GM03348 (cell line): ENCODE measurements at places on chromosomes 5 and 9.

DNA sequence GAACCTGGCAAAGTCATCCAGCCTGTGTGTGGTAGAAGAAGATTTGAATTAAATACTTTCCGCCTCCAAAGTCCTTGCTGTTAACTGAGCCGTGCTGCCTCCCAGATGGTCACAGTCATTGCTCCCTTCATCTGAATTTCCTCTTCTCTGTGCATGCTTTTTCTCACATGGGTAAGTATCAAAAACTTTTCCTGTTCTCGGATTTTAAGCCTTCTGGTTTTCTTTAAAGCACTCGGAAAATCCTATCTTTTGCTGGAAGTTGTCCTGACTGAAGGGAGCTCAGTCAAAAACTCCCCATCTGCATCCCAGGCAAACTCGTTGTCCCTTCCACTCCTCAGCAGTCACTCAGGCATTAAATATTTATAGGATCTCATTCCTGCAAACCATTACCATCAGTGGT, 290.0 kb upstream of the PIK3R1 start:
- no peak for DNase-seq

- no peak for DNase-seq
These were observed 1314.1 kb upstream of the C9orf72 start for GRCh38 chr9:28887188-28887884.

DNA sequence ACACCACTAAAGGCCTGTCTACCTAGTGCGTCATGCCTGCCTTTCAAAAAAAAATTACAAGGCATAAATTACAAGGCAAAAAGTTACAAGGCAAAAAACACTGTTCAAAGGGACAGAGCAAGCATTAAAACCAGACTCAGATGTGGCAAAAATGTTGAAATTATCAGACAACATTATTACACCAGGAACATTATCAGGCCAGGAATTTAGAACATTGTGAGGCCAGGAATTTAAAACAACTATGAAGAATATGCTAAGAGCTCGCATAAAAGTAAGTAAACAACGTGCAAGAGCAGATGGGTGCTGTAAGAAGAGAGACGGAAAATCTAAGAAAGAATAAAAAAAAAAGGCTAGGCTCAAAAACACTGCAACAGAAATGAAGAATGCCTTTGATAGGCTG, 18.2 kb upstream of the MLANA start:
- DNase-seq: no peak

DNA sequence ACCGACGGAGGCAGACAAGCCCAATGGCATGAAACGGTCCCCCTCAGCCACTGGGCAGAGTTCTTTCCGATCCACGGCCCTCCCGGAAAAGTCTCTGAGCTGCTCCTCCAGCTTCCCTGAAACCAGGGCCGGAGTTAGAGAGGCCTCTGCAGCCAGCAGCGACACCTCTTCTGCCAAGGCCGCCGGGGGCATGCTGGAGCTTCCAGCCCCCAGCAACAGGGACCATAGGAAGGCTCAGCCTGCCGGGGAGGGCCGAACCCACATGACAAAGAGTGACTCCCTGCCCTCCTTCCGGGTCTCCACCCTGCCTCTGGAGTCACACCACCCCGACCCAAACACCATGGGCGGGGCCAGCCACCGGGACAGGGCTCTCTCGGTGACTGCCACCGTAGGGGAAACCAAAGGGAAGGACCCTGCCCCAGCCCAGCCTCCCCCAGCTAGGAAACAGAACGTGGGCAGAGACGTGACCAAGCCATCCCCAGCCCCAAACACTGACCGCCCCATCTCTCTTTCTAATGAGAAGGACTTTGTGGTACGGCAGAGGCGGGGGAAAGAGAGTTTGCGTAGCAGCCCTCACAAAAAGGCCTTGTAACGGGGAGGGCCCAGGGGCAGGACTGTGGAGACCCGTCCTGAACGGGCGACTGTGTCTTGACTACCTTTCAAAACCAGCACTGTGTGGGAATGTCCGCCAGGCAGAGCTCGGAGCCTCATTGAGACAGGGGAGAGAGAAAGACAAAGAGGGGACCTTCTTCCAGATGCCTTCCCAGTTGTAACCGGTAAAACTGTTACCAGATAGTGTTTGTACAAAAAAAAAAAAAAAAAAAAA, 29.9 kb downstream of the CD180 start:
- DNase-seq: no peak

- no peak for DNase-seq
These were observed 150.7 kb upstream of the RASA1 start for GRCh38 chr5:87116825-87117512.

DNA sequence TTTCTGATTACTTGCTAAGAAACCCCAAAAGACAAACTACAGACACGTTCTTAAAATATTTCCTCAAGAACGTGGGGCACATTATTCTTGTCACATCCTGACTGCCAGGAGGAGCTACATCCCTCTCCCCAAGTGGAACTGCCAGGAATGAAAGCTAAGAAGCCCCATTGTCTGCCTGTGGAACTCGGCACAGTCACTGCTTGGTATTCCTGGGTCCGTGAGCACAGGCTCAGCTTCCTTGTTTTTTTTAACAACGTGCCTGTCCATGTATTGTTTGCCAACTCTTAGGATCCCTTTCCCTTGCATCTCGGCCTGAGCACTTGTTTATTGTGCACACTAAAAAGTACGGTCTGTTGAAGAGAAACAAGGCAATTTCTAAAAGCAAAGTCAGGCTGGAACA, 47.0 kb upstream of the SELENOP start:
- DNase-seq: no peak

DNA sequence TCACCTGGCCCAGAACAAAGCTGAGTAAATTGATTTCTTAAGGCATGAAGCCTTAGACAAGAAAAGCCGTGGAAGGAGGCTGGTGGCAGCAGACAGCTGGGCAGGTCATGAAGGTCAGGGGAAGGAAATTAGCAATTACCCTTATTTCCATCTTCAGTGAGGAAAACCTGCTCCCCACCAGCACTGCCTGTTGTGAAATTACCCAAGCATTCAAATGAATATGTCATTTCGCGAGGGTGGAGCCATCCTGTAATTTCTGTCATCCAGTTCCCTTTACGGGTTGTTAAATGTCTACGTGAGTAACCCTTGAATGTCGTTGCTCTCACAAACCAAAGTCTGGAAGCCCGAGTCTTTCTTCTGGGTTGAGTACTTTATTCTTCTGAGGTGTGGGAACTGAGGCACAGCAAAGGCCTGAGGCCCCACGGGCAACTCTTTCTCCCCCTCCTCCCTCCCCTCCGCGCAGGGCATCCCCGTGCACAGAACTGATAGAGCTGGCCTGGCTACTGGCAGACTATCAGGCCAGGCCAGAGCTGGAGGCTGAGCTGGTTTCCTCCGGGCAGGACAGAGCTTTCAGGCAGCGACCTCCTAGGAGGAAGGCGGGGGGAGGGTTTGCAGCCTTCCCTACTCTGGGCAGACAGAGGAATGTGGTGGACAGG, 22.0 kb upstream of the AK3 start:
- no peak for DNase-seq

DNA sequence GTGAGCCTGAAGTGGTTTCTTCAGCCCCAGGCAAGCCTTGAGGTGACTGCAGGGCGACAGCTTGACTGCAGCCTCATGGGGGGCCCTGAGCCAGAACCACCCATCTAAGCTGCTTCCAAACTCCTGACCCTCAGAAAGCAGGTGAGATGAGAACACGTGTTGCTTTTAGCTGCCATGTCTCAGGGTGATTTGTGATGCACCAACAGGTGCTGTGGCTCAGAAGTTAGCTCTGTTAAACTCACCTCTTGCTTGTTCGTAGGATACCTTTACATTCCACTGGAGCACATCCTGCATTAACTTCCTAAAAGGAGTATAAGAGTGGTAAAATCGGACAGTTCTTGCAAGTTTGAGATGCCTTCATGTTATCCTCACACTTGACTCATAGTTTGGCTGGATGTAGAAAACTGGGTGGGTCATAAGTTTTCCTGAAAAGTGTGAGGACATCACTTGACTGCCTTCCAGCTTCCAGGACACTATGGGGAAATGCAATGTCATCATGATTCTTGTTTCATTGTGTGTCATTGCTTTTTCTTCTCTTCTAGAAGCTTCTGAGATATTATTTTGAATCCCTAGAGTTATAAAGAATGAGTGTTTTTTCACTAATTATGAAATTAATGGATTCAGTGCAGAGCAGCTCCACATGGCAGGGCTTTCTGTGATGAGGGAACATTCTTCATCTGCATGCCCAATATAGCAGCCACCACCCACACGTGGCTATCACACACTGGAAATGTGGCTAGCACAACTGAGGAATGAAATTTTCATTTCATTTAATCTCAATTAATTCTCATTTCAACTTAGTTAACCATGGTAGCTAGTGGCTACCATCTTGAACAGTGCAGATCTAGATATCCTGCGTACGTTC, 92.3 kb downstream of the HSD17B3 start:
- DNase-seq: peak; percentile 84

DNA sequence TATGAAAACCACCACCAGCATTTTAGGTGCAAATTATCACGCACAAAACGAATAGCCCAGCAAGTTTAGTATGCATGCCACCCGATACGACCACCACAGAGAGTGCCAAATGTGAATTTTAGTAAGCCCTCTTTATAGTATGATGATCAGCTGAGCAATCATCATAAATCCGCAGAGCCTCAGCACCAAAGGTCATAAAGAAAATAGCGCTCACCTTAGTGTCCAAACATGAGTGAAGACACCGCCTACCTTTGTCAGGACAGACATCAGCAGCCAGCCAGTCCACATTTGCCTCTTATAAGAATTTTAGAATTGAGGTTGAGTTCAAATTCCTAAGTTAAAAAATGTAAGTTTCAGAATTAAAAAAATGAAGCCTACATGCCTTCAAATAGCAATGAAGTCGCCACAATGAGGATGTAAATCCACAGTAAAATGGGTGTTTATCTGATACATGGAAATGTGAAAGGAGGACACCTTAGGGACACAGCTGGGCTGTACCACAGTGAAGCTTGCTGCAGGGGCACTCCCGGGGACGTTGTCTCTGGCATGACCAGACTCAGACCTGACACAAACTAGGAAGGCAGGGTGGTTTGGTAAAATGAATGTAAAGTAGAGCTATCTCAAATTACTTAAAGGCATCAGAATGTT, 149.0 kb downstream of the AUH start:
- no peak for DNase-seq

GRCh38 chr5:112349371-112349770, 69.7 kb downstream of the EPB41L4A start:
- DNase-seq: no peak

GRCh38 chr5:143229426-143229895, 174.0 kb downstream of the NR3C1 start:
- DNase-seq: no peak

DNA sequence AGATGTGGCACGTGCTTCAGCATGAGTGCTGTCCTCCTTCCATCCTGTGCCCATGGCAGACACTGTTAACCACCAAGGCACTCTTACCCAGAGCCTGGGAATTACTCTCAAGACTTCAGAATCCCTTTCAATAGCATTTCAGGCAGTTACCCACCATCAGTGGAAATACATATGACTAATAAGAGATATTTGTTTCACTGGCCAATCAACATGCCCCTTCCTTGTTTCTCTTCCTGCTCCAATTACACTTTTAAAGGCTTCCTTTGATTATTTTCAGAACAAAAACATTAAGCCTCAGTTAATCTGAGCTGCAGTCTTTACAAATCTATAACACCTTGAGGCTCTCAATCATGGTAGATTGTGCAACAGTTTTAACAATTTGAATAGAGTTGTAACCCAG, 70.8 kb downstream of the PRELID2 start:
- no peak for DNase-seq

- peak; percentile 41 for DNase-seq
These were observed 38.9 kb downstream of the SERINC5 start for GRCh38 chr5:80216753-80217596.

DNA sequence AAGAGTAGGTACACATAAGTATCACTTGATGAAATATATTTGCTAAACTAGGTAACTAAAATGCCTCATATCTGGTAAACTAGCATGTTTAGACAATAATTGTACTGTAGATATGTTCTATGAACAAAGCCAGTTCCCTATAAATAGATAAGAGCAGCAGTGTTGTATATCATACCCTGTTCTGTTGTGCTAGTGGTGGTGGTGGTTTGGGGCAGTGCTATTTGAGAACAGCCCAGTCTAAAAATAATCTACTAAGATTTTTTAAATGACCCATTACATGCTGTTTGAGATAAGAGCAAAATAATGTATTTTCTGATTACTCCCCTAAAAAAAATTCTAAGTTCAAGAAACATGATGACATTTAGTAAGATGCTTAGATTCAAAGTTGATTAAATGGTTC, 829.2 kb upstream of the DMAC1 start:
- no peak for DNase-seq

- no peak for DNase-seq
These were observed 14.5 kb upstream of the ROPN1L start for GRCh38 chr5:10427201-10427600.

- DNase-seq: peak; percentile 9
These were observed 107.5 kb downstream of the PBX3 start for GRCh38 chr9:125854553-125855275.

GRCh38 chr9:97848480-97849237, 4.4 kb upstream of the FOXE1 start:
- DNase-seq: no peak

DNA sequence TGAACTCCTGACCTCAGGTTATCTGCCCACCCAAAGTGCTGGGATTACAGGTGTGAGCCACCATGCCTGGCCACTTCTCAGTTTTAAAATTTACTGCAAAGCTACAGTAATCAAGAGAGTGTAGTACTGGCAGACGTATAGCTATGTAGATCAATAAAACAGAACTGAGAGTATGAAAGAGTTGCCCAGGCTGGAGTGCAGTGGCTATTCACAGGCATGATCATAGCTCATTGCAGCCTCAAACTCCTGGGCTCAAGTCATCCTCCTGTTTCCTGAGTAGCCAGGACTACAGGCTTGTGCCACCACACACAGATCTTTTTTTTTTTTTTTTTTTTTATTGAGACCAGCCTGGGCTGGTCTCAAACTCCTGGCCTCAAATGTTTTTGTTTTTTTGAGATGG, 26.5 kb upstream of the NCS1 start:
- no peak for DNase-seq

DNA sequence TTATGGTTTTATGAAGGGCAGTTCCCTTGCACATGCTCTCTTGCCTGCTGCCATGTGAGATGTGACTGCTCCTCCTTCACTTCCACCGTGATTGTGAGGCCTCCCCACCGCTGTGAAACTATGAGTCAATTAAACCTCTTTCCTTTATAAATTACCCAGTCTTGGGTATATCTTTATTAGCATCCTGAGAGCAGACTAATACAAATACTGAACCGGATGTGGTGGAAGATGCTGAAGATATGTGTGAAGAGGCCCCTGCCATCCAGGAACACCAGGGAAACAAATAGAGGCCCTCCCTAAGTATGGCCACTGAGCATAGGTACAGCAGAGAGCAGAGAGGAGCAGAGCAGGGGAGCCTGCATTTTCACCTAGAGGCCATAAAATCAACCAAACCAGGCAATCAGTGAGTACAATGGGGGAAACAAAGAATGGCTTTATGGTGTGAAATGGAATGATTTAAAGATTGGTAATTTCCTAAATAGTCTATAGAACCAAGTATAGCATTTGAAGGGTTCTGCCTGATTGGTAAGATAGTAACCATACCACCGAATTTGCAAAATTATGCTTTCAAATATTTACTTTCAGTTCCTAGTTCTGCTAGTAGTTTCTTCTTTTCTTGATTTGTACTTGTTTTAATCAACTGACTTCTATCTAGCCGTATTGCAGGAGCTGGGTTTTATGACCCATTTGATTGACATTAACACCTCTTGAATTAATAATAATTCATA, 421.6 kb downstream of the IRX1 start:
- DNase-seq: no peak
